ENCODE measurements at places on chromosomes 3 and 15. TPM values are rescaled to one million over a fixed set of nuclear protein-coding genes. Genes with fewer than 3 reads are reported as not detected.

Gene SLC12A1
- total RNA-seq: not detected

Gene ILDR1
- total RNA-seq: 0.34 TPM

Gene CCDC80
- total RNA-seq: not detected

Gene SCAANT1
- not detected for total RNA-seq

Gene ANKRD63
- not detected for total RNA-seq

Gene XCR1
- 0.05 TPM for total RNA-seq
